ENCODE measurements at places on chromosomes 5 and 9.

DNA sequence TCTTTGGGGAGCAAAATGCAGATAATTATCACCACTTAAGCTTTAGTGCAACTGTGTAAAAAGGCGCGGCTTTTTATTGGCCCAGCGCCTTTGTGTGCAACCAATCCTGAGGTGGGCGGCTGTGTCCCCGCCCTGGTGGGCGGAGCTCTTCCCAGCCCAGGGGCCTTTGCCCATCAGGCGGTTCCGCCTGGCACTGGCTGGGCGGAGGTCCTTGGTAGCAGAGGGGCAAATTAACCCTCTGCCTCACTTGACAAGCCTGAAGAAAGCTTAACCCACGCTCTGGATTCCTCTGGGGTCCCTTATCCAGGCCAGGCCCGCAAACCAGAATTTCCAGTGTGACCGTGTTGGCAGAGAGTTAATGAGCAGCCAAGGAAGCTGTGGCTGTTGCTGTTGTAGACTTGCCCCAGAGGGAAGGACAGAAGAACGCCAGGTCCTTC lies 12.8 kb upstream of the NIPAL4 start:
- no peak for DNase-seq

DNA sequence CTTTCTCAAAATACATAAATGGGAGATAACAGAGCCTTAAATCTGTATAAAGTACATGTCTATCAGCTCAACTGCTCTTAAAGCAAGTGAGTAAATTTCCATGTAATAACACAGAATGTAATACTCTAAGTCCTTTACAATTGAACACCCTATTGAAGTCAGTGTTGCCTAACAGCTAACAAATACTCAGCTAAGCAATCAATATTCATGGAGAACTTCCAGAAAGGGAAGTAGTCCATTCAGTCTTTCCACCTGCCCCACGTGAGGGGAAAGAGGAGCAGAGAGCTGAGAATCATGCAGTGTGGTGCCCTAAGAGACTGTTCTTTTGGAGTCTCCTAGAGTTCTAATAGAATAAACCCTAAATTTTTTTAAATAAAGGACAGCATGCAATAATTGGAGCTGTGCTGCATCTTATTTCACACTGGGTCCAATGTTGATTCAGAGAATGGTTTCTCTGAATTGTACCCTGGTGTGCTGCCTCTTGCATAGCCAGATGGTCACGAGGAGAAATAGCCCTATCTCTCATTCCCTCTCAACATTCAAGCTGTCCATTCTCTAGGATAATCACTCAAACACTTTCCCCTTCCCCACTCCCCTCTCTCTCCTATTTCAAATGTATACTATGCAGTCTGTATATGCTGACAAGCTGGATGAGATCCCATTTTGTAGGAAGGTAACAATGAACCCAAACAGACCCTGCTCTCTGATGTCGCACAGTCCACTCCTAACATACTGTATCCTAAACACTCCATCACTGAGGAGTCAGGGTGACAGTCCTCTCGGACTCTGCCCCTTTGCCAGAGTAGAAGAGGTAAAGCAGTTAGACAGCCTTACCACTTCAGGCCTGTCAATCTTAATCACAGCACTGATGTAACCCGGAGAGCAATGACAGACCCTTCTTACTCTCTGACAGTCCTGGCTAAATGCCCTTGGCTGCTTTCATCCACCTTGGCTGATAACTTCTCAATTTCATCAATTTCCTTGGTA lies 134.8 kb downstream of the EPB41L4A start:
- DNase-seq, result no peak

- no peak for DNase-seq
These were observed 714 bp downstream of the SIGMAR1 start for GRCh38 chr9:34636791-34637355.

DNA sequence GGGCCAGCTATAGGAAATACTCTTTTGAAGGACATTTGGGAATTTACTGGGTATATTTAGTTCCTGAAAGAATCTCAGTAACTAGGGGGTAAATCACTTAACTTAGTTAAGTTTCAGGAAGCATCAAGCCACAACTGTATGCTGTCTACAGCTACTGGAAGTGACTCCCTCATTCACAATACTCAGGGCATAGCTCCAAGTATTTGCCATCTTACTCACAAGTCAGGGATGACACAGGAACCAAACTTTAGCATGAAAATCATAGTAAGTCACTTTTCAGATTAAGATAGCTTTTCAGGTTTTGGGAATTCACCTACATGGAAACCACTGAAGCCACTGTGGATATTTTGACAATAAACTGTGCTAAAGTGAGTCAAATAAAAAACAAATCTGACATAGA lies 242.4 kb upstream of the ATP10B start:
- no peak for DNase-seq

DNA sequence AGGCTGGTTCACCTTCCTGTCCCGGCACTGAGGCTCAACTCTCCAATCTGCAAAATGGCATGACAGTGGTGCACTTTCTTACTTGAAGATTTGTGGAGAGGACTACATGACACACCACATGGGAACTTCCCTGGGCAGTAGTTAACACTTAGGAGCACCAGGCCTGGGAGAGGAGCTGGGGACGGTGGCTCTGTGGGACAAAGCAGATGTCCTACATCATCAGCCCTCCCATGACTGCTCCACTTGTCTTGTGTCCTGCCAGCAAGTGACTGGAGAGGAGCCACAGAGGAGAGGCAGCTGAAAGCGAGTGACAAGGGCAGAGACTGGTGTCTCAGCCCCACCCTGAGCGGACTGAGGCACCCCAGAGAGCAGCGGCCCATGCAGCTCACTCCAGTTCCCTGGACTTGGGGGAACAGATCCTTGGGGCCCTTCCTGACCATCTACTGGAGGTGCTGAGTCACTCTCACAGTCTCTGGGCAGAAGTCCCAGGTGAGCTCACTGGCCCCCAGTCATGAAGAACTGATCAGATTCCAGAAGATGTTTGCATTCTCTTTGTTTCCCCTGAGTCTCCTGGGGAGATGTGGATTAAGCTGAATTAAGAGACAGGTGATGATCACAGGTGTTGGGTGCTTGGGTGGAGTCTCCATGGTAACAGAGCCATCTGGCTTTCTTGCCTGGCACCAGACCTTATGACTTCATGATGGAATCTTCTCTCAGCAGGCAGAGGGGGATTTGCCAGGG lies 13.2 kb upstream of the SLC25A48 start:
- DNase-seq, result no peak

GRCh38 chr5:59693492-59694309 lies 199.8 kb downstream of the PDE4D start:
- no peak for DNase-seq

DNA sequence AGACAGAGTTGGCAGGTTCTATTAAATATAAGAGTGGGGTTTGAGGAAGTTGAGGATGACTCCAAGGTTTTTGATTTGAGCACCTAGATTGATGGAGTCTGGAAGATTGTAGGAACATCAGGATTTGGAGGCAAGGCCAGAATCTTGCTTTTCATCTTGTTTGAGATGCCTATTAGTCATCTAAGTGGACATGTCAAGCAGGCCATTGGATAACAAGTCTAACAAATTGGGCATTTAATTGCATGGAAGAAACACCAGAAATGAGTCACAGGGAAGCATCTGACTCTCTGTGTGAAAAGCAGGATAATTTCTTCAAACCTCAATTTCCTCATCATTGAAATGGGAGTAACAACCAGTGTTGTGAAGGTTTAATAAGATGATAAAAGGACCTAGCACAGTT lies 53.3 kb upstream of the ARL15 start:
- no peak for DNase-seq

GRCh38 chr5:39822020-39822419 lies 397.2 kb upstream of the DAB2 start:
- no peak for DNase-seq

DNA sequence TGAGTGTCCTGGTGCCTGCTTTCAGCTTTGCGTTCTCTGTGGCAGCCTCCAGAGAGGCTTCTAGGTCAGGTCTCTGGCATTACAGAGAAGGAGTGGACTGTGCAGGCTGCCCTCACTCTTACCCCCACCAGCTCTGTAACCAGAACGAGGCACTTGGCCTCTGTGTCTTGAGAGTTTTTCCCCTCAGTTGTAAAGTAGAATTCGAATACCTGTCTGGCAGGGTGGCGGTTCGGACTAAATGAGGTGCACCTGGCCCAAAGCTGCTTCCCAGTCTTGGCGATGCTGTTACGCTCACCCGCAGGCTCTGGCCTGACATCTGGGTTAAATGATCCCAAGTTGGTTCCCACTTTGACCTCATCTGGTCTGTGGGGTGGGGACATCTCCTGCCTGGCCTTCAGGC lies 40.1 kb downstream of the FAM78A start:
- DNase-seq, result no peak

DNA sequence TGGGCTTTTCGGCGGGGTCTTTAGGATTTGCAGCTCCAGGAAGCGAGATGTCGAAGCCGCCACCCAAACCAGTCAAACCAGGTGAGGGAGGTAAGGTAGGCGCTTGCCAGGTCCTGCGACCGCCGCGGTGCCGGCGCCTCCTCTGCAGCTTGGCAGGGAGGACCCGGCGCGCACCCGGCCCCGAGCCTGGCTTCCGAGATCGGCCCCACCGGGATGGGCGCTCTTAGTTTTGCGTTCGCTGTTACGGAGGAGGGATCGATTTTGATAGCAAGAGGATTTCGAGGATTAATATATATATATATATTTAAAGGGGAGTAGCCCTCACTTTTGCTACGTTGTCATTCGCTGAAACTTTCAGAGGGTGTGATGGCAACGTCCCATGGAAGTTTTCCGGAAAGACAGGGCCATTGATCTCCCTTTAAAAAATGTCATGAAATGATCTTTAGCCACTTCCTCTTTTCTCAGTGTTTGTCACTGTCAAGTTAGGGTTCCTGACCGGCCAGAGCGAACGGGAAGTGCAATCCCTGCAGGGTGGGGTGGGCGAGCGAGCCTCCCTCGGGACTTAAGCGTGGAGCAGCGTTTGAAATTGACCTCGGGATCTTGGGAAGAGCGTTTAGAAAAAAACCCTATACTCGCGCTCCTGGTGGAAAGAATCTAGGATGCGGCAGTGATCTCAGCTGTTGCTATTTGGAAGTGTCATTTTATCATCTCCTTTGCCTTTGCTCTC lies 495 bp downstream of the OSTF1 start:
- DNase-seq, result no peak

- DNase-seq, result no peak
These were observed 260.8 kb upstream of the PPP1R2B start for GRCh38 chr5:156589104-156589945.

DNA sequence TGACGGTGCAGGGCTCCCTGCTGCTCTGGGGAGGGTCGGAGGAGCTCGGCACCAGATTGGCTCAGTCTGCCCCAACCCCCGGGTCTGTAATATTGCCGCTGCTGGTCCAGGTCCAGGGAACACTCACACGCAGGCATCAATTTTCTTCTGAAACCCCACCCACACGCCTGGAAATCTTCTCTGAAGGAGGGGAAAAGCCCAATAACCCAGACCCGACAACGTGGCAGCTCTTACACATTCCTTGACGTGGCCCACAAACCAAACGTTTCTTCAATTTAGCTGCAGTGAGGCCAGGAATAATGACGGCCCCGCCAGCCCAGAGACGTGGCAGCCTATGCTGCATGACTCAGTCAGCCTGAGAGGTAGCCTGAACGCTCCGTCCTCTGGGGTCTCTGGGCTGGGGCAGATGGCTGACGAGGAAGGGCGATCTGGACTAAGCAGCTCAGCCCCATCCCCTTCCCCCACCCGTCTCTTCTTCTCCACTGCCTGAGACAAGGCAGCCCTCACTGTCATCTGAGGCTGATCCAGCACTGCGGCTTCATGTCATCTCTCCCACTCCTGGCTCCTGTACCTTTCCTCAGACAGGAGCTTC lies 9.9 kb upstream of the SPARC start:
- no peak for DNase-seq

GRCh38 chr5:35852773-35853172 lies 3.9 kb upstream of the IL7R start:
- DNase-seq, result no peak

GRCh38 chr5:176157656-176158055 lies 80.6 kb upstream of the SIMC1 start:
- no peak for DNase-seq

DNA sequence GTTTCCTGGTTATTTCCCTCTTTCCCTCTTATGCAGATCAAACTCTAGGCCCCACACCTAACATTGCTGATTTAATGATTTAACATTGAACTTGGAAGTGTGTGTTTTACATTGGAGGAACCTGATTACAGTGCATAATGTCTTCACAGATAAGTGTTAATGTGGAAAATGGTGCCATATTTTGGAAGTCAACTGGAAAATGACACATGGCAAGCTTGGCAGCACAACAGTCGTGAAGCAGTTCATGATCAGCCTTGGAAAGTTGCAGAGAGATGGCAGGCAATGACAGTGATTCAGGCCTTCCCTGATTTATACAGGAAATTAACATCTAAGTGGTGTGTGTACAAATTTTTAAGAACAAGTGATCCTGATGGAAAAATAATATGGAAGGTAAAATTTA lies 80.0 kb upstream of the CTNND2 start:
- DNase-seq, result no peak

DNA sequence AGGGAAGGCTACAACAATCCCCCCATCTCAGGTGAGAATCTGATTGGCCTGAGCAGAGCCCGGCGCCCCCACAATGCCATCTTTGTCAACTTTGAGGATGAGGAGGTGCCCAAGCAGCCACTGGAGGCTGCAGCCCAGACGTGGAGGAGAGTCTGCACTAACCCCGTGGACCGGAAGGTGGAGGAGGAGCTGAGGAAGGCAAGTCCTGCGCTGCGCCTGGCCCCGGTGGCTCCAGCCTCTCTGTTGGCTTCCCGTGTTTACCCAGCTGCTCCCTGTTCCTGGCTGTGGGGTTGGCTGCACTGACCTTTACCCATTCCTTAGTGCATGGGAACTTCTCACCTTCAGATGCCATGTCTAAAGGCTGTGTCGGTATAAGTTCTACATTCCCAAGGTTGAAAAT lies 11.0 kb upstream of the CEL start:
- no peak for DNase-seq

- DNase-seq, result no peak
These were observed 19.7 kb upstream of the PHYKPL start for GRCh38 chr5:178252258-178252657.

- DNase-seq, result no peak
These were observed 38.0 kb downstream of the KCNV2 start for GRCh38 chr9:2755285-2755684.

DNA sequence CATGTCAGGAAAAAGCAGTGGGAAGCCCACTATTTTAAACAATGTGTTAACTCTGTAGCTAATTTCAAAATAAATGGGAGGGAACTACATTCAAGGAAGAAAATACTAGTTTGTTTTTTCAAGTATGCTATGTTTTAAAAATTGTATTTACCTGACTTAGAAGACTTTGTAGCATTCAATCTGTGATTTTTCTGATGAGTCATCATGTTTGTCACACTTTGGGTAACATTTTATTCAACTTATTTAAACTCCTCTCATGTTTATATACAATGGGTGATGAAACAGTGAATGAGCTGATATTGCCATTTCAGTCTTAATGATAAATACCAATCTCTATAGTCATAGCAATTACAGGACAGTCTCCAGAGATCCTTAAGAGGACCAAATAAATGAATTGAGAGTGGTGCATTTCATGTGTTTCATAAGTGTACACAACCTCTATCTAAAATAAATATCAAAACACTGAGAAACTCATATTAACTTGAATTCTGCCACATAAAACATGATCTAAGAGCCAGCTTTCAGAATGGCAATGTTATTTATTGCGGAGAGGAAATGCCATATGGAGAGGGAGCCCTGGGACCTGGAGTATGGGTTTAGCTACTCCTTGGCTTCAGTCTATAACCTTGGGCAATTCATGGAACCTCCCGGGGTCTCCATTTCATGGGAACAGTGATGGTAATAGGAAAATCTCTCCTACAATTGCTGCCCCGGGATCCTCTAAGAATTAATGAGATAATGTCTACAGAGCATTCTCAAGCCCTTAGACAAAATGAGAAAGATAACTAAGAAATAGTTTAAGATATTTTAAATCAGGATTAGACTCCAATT lies 913.9 kb downstream of the TLE4 start:
- no peak for DNase-seq

- peak; percentile 31 for DNase-seq
These were observed 71.5 kb upstream of the RPS23 start for GRCh38 chr5:82349652-82350051.
